ENCODE measurements at places on chromosomes 12 and 14. TPM values are rescaled to one million over a fixed set of nuclear protein-coding genes. Genes with fewer than 3 reads are reported as not detected.

The RAB2B gene
- 16.6 TPM for total RNA-seq

The STAC3 gene
- total RNA-seq: 0.27 TPM

The SCNN1A gene
- total RNA-seq: 0.11 TPM

The SERPINA5 gene
- total RNA-seq: not detected

The TAS2R20 gene
- 0.05 TPM for total RNA-seq

The TCL1B gene
- not detected for total RNA-seq

The ADCY6 gene
- total RNA-seq: 15.6 TPM

All from HT1080 (cell line).